Fibroblast of pulmonary artery (primary cell): ENCODE measurements at places on chromosomes 7 and 10.

DNA sequence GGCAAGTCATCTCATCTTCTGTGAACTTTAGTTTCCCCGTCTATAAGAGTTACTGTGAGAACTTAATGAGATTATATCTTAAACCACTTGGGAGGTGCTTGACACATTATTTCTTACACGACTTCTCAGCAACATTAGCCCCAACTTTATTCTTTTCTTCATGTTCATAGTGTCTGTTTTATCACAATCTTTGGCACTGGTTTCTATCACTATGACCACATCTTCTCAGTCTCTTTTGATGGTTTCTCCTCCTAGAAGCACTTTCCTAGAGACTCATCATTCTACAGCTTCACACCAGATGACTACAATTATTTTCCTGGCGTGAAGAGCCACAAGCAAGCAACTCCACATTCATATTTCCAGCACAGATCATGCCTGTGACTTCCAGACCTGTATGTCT is 26.5 kb upstream of the BET1 start:
- no peak for DNase-seq

DNA sequence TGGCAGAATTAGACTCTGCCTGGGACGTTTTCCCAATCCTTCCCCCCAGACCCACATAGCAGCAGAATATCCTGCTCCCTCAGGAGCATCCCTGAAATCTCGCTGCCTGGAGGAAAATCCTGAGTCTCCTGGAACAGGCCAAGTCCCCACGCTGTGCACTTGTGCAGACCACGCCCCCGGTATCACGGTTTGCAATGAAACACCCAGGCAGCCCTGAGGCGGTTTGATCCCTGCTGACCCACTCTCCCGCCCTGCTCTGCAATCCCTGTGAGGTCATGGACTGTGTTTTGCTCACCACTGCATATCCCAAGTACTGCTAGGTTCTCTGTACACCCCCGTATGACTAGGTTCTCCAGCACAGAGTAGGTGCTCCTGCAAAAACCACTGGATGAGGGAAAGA is 411.8 kb upstream of the MGMT start:
- no peak for DNase-seq

DNA sequence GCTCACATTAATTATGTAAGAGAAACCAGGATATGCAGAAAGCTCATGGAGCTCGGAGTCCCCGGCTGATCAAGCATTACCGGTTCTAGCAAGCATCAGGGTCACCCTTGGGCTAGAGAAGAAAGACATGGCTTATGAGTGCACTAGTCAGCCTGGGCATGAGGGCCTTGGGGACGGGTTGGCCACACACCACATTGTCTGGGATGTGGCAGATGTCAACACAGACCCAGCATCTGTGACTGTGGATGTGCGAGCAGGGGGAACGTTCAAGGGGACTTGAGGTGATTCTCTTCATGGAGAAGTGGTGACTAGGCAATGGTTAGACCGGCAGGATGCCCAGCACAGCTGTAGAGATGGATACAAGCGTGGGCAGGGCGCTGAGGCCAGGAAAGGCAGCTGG is 13.7 kb downstream of the ZMIZ2 start:
- DNase-seq, result no peak

GRCh38 chr10:79239275-79239779 is 107.9 kb upstream of the PPIF start:
- no peak for DNase-seq

GRCh38 chr7:18566829-18567228 is 71.3 kb downstream of the HDAC9 start:
- DNase-seq, result no peak

DNA sequence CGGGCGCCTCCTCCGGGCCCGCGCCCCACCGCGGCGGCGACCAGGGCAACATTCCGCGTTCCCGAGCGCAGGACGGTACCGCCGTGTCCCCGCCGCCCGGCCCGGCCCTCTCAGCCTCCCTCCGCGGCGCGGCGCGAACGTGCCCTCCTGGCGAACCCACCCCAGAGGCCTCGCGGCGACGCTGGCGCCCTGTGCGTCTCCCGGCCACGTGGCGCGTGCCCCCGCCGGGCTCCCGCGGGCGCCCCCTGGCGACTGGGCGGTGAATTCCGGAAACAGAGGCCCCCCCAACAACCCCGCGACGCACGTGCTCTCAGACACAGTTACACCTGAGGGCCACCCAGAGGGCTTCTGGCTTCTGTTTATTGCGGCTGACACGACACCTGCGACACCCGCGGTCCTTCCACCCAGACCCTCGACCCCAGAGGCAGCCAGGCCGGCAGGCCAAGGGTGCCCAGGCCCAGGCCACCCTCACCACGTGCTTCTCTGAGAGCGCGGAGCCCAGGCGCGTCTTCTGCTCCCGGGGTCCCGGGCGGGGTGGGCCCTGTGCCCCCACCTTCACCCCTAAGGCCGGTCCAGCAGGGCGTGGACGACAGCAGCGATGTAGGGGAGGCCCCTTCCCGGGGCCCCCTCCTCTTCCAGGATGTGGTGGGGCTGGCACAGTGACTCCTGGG is at the start of gene SAP25:
Gene SAP25, minus strand, starts transcription at position 210 of the 671 bp plus-strand sequence. Its CDS starts 158 bp downstream, at position 52.
- no peak for DNase-seq

- no peak for DNase-seq
Observed at GRCh38 chr7:22049766-22050500, 104.2 kb upstream of the CDCA7L start.

GRCh38 chr10:116429288-116429977 is 1.8 kb downstream of the PNLIPRP3 start:
- no peak for DNase-seq
